ENCODE measurements at places on chromosomes 4 and X.

DNA sequence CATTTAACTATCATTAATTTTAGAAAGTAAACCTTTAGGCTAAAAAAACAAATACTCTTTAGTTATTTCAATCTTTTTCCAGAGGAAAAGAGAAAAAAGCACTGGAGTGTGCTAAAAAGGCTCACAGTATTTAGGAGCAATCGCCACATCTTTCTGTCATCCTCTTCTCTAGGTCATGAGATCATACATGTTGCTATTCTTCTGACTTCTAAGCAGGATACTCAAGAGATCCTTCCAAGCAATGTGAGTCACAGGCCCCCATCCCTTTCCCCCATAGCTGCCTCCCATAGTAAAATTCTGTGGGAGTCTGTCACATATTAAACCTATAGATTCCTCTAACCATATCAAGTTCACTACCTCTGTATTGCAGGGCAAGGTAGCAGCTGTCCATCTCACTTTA is 7.7 kb downstream of the EDNRA start:
- DNase-seq = no peak

GRCh38 chr4:161881370-161881769 is 282.4 kb downstream of the FSTL5 start:
- DNase-seq = no peak

DNA sequence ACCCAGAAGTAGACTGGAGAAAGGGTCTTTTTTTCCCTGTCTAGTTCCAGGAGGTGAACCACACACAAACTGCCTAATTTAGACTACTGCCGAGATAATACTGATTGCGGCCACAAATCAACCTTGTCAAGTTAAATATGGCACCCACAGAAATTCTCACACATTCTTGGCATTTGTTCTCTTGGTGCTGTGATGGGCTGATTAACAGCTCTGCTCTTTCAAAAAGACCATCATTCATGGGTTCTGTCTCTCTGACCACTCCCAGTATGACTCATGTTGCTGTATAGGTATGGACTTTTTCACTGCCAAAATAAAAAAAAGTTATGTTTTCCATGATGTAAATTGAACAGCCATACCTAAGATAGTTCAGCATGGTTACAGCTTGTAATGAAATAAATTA is 1003.5 kb upstream of the LCORL start:
- no peak for DNase-seq

- no peak for DNase-seq
These were observed 56.6 kb upstream of the BCOR start for GRCh38 chrX:40154250-40154852.

GRCh38 chr4:1640190-1640589 is 43.9 kb downstream of the FAM53A start:
- DNase-seq = no peak

DNA sequence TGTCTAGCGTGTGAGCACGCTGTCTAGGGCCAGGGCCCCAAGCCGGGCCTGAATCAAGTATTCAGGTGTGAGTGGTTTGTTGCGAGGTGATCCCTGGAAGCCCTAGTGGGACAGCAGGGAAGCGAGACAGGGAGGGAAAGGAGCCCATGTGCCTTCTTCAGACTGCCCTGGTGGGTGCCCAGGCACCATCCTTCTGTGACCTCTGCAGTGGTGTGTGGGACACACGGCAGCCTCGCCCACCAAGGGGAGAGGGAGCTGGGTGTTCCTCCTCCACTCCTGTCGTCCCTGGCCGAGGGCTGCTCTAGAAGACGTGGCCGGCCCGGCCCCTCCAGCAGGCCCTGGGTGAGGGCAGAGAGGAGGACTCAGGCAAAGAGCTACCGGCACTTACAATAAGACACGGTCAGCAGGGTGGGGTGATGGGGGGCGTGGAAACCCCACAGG is 47.4 kb downstream of the HTRA3 start:
- no peak for DNase-seq

DNA sequence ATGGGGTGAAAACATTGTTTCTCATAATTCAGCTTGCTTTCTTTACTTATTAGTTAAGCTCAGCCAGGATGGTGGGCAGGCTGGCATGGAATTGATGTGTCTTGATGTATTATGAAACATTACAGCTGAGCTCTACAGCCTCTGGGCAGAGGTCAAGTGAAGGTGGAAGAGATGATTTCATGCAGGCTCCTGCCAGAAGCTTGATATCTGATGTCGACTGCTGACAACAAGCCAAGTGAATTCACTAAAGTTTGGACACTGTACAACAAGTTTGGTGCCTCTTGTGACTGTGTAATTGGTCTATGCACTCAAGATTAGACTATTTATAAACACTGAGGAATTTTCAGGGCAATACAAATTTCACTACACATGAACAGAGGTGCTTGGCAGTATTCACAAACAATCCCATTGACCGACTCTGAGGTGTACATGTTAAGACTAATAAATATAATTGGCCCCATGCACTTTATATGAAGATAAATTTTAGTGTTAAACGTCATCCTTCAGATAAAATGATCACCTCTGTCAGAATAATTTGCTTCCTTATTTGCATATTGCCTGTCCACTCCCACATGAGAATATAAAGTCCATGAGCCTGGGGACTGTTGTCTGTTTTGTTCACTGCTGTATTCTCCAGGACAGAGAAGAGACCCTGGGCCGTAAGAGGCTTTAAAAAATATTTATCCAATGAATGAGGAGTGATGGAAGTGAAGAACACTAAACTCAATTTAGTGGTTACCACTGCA is 612.2 kb downstream of the IQCM start:
- DNase-seq = no peak

- no peak for DNase-seq
These were observed 555 bp upstream of the SPP1 start for GRCh38 chr4:87974856-87975462.

DNA sequence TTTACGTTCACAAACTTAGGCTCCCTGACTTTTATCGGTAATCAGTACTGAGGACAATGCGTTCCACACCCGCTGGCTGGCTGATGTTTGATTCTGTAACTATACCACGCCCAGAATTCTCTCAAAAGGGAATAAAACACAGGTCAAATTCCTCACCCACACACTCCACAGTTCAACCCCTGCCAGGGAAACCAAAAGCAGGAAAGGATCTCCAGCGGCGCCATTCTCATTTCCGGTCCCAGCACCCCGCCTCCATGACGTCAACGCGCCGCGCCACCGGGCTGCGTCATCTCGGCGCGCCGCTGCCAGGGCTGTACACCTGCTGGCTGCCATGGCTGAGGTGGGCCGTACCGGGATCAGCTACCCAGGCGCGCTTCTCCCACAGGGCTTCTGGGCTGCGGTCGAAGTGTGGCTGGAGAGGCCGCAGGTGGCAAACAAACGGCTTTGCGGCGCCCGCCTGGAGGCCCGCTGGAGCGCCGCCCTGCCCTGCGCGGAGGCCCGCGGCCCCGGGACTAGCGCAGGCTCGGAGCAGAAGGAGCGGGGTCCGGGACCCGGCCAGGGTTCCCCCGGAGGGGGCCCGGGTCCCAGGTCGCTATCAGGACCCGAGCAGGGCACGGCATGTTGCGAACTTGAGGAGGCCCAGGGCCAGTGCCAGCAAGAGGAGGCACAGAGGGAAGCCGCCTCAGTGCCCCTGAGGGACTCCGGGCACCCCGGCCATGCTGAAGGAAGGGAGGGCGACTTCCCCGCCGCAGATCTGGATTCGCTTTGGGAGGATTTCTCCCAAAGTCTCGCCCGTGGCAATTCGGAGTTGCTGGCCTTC is at the start of the genes ACOX3 and TRMT44:
ACOX3 (minus strand) TSS at position 232 of the 820 bp plus-strand sequence. CDS start 24,202 bp downstream, outside the sequence.
TRMT44 (plus strand) TSS at position 286 of the 820 bp plus-strand sequence; CDS start at position 332, 46 bp downstream.
- DNase-seq = peak; percentile 87

DNA sequence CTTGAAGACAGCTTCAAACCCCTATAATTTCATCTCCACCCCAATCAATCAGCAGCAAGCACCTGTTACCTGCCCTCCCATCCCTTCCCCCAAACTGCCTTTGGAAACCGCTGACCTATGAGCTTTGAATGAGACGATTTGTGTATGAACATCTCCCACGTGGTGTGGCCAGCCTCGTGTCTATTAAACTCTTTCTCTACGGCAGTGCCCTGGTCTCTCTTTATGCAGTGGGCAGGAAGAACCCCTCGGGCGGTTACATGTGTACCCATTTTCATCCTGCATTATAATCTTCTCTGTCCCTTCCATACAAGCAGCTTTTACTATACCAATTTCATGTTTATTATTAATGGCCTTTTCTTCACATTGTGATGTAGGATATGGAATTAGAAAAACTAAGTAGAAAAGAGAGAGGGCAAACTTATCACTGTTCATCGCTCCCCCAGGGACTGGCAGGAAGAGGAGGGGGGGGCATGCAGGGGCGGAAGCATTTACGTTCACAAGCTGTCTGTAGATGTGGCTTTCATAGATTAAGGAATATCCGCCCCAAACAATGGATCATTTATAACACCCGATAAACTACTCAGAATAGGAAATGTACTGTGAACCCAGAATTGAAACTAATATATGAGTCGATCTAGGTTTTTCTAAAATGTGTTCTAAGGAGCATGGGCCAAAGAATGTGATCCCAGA is 95.5 kb upstream of the ZNF518B start:
- no peak for DNase-seq
